ENCODE measurements at places on chromosomes 11 and 22.
A peak's percentile ranks its signal among the peaks of the same experiment; 100 is the strongest.

DNA sequence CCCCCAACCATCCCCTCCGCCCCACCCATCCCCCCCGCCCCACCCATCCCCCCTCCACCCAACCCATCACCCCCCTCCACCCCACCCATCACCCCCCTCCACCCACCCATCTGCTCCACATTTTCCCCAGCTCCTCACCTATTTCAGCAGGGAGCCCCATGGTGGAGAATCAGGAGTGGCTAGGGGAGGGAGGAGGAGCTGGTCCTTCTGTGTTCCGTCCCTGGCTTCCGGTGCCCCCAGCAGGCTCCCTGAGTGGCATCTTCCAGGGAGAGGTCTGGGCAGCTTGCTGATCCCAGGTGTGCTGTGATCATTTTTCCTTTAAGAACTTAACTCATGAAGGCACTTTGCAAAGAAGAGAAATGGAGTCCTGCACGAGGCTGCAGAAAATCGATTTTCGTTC is 365.8 kb downstream of the TBC1D22A start:
- no peak for DNase-seq

DNA sequence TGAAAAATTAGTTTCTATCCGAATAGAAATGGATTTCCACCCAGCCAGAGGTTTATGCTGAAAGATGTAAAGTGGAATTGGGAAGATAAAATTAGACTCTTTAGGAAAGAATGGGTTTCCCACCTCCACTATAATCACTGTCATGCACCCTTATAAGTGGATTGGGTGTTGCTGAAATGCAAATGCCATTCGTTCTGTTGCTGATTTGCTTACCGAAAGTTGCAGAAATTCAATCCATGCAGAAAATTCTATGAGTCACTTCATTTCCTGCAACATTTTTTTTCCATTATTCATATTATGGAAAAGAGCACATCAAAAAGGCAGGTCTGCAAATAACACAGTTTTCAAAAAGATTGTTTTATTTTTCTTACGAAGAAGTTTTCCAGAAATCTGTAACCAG is 65.6 kb downstream of the LDLRAD3 start:
- no peak for DNase-seq

GRCh38 chr11:117621226-117621625 is 175.8 kb downstream of the DSCAML1 start:
- DNase-seq: no peak

GRCh38 chr11:131463162-131463561 is 92.7 kb downstream of the NTM start:
- DNase-seq: no peak

DNA sequence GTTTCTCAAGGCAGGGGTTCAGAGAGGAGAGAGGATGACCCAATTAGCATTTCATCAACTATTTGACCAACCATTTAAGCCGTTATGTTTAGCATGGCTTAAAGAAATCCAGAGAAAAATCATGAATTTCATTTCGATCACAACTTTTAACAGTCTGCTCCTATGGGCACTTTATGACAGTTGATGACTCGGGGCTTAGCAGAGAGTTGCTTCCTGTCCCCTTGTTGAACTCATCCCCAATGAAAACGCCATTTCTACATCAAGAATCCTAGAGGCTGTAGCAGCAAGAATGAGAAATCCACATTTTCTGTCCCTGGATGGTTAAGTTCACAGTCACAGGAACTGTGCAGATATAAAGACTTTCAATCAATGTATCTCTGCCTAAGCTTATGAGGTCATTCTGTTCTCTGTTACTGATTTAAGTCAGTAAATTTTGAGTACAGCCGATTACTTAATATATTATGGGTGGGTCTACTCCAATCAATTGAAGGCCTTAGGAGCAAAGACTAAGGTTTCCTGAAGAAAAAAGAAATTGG is 81.1 kb downstream of the BDNF start:
- DNase-seq: no peak

DNA sequence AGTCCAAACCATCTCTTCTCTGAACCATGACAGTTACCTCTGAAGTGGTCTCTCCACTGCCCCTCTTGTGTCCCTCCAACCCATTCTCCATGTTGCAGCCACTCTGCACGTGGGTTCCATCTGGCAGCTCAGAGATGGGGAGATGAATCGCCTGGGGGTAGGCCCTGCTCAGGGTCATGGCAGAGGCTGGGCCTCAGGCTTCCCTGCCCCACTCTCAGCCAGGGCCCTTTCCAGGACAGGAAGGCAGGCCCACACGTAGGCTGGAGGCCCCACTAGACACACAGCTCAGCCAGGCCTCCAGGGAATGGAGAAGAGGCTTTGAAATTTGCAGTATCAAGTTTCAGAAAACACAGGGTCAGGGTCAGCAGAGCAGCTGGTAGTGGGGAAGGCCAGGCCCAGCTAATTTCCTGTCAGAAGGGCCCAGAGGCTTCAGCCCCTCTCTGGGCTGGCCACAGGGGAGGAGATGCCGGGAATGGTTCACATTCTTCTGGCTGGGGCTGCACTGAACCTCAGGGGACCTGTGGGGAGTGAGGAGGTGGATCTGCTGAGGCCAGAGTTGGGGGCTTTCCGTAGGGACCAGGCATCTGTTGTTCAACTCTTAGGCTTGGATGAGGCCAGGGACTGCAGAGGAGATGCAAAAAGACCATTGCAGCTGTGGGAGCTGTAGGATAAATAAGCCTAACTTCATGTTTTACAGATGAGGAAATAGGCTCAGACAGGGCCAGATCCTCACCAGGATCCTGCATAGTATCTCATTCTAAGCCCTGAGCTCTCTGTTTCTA is 101.6 kb downstream of the SWAP70 start:
- peak; percentile 13 for DNase-seq

DNA sequence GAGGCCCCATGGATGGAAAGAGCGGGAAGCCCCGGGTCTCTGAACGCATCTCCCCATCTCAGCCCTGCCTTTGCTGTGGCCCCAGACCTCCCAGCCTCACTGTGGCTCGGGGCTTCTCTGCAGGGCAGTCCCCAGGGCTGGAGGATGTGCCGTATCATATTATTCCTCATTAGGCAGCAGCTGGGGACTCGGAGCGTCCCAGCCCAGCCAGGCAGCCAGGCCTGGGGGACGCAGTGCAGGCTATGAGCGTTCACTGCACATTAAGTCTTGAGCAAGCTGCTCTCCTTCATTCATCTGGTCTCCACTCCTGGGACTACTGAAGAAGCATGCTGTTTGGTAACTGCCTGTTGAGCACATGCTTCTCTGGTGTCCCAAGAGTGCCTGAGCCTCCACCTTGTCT is 226.8 kb upstream of the TBCEL start:
- DNase-seq: no peak

- no peak for DNase-seq
Measured at GRCh38 chr11:120201653-120202052, 9.2 kb upstream of the OAF start.

- no peak for DNase-seq
Measured at GRCh38 chr11:134905517-134905916, 493.5 kb upstream of the B3GAT1 start.

GRCh38 chr11:12359761-12360160 is 17.6 kb upstream of the PARVA start:
- no peak for DNase-seq

DNA sequence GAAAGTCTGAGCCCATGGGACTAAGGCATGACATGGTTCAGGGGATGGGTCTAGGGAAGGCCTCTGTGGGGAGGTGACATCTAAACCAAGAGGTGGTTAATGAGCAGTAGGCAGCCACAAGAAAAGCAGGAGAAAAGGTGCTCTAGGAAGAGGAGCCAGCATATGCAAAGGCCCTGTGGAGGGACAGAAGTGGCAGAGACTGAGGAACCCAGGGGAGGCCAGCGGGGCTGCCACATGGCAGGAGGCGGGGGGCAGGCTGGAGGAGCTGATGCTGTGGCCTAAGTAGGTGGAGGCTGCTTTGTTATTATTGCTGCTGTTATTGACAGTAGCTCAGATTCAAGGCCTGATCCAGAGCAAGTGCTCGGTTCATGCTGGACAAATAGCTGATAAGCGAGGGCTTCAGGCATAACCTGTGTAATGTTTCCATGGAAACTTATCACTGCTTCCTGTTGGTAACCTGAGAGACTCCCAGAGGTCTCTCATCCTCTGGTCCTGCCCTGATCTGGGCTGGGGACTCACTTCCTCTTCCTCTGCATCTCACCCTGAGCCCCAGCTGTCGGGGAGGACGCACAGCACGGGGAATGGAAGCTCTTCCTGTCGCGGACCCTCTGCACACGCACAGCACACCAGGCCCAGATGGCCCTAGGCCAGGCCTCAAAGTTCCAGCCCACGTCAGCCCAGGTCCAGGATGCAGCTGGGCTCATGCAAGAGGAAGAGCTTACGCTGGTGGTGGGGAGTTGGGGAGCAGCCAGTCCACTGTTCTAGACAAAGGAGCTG is 75.2 kb upstream of the TP53I11 start:
- no peak for DNase-seq

DNA sequence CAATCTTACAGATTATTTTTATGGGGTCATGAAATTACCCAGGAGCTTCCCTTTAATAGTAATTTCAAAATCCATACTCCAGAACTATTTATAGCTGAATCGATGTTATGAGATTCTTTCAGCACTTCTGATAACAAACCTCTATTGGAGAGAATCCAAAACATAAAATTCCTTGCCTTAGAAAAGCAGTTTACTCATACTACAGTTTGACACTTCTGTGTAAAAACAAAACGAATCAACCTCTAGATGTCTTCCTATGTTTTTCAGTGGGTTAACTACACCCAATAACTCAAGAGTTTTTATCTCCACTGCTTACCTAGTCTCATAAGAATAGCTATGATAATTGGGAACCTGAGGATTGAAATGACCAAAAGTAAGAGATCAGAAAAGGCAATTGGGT is 35.6 kb downstream of the KIF18A start:
- no peak for DNase-seq

DNA sequence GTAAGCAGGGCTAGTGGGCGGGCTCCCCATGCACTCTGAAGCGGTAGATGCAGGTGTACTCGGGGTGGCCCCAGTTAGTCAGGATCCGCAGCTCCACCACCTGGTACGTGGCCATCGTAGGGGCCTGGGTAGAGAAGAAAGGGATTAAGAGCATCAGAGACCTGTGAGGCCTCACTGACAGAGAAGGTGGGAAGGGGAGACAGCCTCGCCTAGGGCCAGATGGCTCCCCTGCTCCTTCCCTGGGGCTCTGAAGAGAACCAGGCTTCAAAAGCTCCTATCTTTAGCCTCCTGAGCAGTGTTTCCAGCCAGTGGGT is 19.6 kb downstream of the SUN2 start:
- no peak for DNase-seq

GRCh38 chr11:130652671-130653335 is 204.4 kb downstream of the ADAMTS15 start:
- no peak for DNase-seq

- DNase-seq: no peak
Measured at GRCh38 chr11:86816251-86816726, 15.9 kb downstream of the PRSS23 start.

- no peak for DNase-seq
Measured at GRCh38 chr11:76610371-76610770, 60.2 kb downstream of the LRRC32 start.

DNA sequence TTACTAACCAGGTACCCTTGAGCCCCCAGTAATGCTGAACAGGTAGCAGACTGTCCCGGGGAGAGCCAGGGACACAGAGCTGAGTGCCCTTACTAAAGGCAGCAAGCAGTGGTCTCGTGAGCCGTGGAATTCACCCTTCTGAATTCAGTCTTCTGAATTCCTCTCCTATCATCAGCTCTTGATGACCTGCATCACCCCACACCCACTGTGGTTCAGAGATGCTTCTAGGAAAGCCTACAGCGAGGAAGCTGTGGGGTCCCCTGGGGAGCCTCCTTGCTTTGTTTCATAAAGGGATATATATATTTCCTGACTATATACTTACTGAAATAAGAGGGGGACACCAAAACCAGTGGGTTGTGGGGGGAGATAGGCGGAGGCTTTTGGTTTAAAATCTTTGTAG is 2.6 kb downstream of the SPATA19 start:
- no peak for DNase-seq

DNA sequence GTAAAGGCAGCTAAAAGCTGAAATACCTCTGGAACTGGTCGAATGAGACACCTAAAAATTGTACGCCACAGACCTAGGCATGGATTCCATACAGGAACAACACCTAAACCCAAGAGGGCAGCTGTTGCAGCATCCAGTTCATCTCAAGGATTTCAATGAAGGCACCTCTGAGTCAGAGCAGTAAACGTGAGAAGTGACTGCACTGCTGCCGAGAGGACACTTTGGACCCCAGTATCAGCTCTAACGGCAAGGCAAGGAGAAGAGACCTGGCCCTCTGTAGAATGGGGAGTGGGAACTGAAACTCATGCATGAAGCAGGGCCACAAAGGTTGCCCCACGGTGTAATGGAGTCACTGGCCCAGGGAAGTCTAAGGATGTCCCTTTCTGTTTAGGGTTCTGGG is 23.9 kb downstream of the MAP6 start:
- DNase-seq: no peak

GRCh38 chr11:113856966-113857759 is 18.2 kb downstream of the USP28 start:
- no peak for DNase-seq

GRCh38 chr11:64629796-64630562 is 39.0 kb downstream of the SLC22A12 start:
- no peak for DNase-seq

DNA sequence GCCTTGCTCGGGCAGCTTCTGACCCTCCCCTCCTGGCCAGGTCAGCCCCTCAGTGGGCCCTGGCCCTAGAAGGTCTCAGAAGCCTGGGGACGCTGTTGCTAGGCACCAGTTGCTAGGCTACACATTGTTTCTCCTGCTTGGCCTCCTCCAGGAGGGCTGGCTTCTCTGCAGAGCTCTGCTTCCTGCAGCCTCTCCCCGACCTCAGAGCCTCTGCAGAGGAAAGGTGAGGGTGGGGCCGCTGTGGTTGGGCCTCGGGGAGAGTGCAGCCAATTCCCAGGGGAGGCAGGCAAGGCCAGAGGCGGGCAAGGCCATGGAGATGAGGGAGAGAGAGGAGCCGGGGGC is 27.6 kb upstream of the LRRC10B start:
- DNase-seq: peak; percentile 89

DNA sequence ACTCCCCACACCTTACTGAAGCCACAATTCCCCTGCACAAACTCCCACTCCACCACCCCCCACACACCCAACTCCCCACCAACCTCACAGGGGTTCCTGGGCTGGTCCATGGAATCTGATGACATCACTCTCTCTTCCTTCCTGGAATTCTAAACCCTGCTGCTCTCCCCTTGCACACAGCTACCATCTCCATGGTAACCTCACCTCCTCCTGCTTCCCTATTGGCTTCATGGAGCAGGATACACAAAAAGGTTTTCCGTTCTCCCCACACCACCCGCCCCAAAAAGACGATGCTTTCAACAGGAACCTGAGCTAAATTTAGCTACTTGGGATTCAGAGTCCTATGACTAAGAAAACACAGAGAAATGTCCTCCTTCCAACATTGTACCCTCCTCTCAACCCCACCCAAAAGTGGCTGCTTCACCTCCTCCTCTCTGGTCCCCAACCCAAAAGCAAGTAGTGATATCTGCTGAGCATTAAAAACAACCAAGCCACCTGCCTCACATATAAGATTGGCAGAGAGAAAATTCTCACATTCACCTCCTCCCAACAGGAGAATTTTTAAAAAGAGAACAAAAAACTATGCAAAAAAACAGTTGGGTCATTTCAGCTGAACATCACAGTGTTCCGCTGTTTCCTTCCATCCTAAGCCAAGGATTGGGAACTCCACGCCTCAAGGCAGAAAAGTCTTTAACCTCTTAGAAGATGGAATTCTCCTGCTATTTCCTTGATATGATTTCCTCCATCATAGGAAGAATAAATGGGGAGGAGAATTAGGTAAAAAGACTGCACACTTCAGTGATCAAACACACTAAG is 66.9 kb downstream of the RBFOX2 start:
- peak; percentile 11 for DNase-seq

GRCh38 chr22:29998627-29999384 is 81.5 kb upstream of the HORMAD2 start:
- DNase-seq: no peak

GRCh38 chr11:112248201-112248600 is 12.5 kb downstream of the PLET1 start:
- DNase-seq: no peak

All from NCI-H510A (cell line).